ENCODE measurements at places on chromosomes 7 and 10.

DNA sequence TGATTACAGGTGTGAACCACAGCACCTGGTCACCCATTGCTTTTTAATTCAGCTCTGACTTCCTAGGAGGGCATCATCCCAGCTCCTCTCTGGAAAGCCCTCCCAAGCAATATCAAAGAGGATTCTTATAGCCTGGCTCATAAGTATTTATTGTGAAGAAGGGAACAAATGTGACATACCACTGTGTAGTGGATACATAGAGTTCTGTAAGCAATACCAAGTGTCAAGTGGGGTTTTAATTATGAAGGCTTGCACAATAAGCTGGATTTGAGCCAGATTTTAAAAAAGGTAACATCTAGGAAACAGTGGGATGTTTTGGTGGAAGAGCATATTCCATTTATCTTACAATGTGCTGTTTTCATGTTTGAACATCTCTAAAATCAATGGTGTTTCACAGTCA lies 19.0 kb upstream of the PRTFDC1 start:
- no peak for DNase-seq

- no peak for DNase-seq
These were observed 311.2 kb upstream of the GNAI1 start for GRCh38 chr7:79823246-79823951.

GRCh38 chr7:114085592-114086501 lies 167.0 kb upstream of the PPP1R3A start:
- DNase-seq, result no peak

DNA sequence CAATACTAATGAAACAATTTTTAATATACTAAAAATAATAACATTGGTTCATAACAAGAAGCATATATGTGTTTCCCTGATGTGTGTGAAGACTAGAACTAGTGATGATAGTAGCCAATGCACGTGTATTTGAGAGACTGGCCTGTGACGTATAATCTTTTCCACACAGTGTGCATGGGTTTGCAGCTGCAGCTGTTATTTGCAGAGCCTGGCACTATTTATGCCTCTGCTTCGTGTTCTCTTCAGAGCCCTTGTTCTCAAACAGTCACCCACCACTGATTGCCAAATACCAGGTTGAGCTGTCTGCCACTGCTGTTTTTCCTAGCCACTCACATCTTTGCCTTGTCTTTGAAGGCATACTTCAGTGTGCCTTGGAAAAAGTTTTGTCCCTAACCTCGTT lies 531.7 kb downstream of the ETV1 start:
- no peak for DNase-seq

- DNase-seq, result no peak
These were observed 251.7 kb downstream of the SNX10 start for GRCh38 chr7:26543340-26543739.

GRCh38 chr7:37555528-37555927 lies 106.9 kb upstream of the ELMO1 start:
- DNase-seq, result no peak

DNA sequence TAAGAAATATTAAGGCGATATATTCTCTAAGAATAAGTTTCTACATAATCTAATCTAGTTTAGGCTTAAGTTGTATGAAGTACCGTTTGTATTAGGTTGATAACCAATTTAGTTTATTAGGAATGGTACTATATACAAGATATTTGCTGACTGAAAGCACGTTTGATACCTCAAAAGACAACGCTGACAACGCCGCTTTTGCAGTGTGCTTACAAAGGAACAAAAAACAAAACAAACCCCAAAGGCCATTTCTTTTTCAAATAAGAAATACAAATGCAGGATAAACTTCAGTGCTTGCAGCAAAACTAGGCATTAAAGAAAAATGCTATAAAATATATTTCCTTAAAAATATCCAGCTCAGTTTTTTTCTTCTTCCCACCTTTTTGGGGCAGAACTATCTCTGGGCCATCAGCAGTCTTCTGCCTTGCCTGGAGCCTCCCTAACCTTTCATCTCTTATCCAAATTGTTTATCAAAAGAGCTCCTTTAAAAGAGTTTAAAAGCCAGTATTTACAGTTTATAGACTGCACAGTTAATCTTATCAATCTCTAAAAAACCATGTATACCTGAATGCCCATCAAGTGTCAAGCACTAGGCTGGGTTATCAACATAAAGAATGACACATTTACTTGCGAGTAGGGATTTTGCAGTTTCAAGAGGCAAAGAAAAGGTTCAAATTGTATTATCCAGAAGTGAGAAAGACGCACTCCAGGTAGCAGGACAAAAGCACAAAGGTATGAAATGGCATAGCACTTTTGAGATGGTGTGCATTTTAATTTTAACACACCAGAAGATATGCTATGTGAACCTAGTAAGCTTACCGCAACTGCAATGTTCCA lies 4.1 kb upstream of the KMT2E start:
- no peak for DNase-seq

DNA sequence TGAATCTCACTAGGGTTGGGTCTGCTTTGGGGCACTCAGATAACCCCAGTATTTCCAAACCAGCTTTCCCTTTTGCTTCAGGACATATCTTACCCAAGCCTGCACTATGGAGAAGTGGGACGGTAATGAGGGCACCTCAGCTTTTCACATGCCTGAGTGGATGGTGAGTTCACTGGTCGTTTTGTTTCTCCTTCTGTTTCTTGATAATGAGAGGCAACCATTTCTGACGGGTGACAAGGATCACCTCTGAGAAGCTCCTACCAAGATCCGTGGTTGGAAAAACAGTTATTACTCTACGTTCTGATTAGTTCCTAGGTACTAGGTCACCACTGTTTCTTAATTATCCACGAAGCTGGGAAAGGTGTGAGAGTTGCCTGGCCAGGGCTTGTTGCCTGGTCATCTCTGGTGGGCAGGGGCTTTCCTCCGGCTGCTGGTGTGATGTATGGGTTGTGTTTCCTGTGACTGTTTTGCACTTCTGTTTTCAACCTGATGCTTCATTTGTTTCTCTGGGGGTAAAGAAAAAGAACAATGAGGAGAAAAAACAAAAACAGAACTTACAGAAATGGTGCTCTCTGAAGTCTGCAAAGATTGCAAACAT lies 65.7 kb upstream of the STRIP2 start:
- no peak for DNase-seq

DNA sequence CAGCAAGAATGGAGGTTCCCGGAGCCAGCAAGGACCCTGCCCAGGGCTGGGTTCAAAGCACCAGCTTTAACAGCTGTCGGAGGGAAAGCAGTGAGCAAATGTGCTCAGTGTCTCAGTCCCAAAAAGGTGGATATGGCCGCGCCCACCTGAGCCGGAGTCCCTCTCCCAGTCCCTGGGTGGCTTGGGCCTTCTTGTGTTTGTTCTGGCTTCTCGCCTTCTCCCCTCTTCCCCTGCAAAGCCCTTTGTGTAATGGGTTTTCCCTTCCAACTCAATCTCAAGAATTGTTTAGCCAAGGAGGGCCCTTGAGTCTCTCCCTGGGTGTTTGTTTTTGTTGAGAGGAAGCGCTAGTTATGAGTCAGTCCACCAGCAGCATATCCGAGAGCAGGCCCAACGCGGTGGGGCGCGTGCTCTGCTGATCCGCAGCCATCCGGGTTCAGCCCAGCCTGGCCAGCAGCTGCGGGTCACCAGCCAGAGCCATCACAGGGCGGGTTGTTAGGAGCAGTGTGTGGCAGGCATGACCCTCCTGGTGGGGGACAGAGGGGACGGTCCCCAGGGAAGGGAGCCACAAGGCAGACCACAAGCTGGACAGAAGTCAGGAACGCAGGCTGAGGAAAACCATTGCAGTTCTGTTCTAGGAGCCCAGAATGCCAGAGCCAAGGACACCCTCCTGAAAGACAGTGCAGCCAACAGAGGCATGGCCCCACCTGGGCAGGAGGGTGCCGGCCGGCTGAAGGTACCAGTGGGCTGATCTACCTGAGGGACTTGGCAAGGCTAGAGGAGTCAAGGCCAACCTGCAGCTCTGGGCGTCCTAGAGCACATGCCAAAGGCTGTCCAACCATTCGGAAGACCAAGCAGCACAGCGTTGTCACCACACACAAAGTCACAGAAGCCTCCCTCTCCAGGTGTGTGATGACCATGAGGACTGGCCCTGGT lies 21.3 kb downstream of the CALML3 start:
- no peak for DNase-seq

DNA sequence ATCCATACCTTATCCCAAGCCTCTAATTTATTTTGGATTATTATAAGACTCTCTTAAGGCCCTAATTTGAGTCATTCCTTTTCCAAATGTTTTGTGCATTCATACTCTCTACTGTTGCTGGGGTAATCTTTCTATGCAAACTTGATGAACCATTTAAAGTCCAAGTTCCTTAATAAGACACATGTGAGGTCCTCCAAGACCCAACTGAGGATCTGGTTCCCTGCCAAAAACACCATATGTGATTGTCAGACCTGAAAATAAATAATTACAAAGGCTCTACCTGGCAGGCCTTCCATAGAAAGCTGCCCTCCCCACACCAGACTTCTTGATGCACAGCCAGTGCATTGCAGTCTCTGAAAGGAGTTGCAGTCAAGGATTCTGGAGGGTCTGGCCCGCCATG lies 257.9 kb upstream of the AKR1E2 start:
- no peak for DNase-seq

DNA sequence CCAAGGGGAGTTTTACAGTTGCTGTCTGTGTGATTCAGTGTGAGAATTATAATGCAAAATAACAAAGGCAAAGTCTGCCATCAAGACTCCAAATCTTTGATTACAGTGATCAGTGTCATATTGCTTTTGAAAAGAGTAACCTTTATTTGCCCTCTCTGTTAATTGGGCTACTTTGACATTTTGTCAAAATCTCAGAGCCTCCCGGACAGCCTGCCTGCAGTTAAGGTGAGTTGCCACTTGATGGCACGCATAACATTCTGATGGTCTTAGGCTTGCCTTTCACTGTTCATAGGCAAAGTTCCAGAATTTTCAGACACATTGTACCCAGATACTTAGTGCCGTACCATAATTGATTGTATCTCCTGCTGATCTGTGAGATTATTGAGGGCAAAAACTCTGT lies 253.5 kb downstream of the ABCA13 start:
- DNase-seq, result no peak
